ENCODE measurements at places on chromosomes 12 and 14.

- peak; percentile 11 for DNase-seq
Measured at GRCh38 chr12:79871621-79872020, 63.3 kb downstream of the PPP1R12A start.

GRCh38 chr12:108667349-108667748, 33.7 kb upstream of the SELPLG start:
- DNase-seq = no peak

- no peak for DNase-seq
Measured at GRCh38 chr12:54054742-54055194, 1.1 kb downstream of the HOXC4 start.

DNA sequence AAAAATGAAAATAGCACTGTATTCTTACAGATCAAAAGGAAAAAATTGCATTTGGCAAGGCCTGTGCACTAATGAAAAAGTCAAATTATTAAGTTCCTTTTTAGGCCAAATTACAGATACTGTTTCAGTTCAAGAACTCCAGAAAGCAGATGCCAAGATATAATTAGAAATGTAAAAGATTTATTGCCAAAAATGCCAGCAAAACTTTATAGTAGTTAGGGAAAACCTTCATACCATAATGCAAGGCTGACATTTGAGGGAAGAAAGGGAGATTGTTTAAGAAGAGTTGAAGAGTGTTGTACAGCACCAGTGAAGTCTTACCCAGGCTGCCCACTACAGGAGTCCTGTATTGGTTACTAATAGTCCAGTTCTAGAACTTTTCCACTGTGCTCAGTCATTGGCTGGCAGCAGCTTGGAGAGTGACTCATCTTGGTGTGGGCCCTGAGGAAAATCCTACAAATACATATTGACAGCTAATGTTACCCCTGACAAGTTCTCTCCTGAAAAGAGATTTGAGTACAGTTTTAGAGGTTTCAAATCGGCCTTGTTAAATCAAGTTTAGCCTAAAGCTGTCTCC, 600.4 kb downstream of the C12orf50 start:
- no peak for DNase-seq

DNA sequence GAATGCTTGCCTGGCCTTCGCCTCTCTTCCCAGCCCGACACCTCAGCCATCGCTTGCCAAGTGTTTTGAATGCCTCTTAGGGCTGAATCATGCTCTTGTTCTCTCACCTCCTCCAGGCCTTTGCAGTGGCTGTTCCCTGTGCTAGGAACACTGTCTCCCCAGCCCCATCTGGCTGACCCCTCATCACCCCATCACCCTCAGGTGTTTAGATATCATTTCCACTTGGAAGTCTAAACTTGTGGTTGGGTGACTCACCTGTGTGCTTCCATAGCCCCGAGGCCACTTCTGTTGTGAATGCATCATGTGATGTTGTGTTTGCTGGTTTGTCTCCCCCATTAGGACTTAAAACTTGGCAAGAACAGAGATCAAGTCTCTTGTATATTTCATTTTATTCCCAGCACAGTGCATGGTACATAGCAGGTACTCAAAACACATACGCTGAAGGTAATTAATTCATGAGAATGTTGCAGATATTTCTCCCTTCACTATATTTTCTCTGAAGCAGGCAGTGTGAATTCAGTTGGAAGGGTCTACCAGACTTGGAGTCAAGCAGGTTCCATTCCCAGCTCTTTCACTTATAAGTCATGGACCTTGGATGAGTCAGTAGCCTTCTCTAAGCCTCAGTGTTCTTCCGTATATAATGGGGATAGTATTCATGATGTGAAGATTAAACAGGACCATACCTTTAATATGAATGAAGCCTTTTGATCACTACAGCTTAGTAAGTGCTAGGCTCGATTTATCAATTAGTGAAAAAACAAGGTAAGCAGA, 67.8 kb downstream of the HRK start:
- no peak for DNase-seq

GRCh38 chr12:124780752-124781685, 82.6 kb downstream of the SCARB1 start:
- no peak for DNase-seq

DNA sequence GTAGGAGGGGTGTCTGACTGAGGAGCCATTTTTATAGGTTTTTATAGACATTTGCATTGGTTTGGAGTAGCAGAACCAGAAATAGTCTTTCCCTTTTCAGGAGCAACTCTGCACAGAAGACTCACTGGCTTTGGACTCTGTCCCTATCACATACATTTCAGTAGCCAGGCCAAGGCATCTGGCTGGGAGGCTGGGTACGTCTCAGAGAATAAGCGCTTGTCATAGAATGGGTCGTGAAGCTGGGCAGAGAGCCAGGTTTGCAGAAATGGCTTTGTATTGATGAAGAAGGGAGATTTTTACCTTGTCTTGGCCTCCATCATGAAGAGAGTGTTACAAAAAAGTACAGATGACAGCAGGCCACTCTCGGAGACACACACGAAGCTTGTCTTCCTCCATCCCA, 98.6 kb downstream of the CACNA1C start:
- DNase-seq = no peak

- no peak for DNase-seq
Measured at GRCh38 chr12:131745706-131746105, 34.8 kb downstream of the SFSWAP start.

- peak; percentile 58 for DNase-seq
Measured at GRCh38 chr14:103699901-103700752, 15.1 kb downstream of the XRCC3 start.

DNA sequence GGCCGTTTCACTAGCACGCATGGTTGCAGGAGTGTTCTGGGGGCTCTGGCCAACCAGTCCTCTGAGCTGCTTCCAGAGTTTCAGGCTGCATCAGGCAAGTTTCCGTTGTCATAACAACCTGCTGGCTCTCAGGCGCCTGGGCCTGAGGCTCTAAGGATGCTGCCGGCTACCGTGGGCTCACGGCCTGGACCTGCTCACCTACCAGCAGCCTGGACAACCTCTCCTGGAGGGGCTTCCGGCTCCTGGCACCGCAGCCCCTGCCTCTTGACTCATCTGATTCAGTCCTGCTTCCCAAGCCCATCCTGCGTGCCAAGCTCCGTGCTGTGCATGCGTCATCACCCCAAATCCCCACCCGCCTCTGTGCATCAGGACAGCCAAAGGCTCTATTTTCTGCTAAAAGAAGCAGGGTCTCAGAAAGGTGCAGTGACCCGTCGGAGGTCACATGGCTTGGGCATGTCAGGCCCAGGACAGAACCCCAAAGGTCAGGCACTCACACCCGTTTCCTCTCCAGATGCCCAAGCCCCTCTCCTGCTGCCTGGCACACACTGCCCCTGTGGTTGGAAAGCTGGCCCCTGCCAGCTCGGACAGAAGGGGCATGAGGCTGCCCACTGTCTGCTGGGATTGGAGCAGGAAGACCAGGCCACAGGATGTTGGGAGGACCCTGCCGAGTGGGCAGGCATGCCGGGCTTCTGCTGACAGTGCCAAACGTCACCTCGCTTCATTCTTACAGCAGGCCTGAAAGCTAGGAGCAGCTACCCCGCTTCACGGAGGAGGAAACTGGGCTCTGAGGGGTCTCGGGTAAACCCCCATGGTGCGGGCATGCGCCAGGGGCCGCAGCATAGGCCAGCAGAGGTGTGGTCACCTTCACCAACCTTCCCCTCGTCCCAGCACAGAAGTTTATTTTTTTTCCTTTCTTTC, 5.7 kb downstream of the BEGAIN start:
- no peak for DNase-seq

- no peak for DNase-seq
Measured at GRCh38 chr12:105076098-105076497, 8.2 kb downstream of the ALDH1L2 start.

DNA sequence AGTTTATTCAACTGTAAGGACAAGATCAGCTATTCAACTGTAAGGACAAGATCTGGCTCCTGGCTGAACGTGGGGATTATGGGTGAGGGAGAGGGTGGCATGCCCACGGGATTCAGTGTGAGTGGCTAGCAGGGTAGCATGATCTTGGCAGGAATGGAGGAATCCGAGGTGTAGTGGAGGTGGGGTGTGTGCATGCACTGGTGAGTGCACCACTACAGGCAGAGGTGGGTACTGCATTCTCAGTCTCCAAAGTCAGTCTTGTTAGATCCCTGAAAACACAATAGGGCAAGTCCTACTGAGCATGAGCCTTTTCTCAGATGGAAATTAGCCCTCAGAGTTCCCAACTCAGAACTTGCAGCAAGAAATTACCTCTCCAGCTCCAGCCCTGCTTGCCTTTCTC, 32.2 kb upstream of the DCD start:
- no peak for DNase-seq

GRCh38 chr14:81940651-81941050, 407.0 kb upstream of the SEL1L start:
- DNase-seq = no peak

GRCh38 chr12:94687891-94688290, 37.5 kb upstream of the TMCC3 start:
- DNase-seq = no peak

DNA sequence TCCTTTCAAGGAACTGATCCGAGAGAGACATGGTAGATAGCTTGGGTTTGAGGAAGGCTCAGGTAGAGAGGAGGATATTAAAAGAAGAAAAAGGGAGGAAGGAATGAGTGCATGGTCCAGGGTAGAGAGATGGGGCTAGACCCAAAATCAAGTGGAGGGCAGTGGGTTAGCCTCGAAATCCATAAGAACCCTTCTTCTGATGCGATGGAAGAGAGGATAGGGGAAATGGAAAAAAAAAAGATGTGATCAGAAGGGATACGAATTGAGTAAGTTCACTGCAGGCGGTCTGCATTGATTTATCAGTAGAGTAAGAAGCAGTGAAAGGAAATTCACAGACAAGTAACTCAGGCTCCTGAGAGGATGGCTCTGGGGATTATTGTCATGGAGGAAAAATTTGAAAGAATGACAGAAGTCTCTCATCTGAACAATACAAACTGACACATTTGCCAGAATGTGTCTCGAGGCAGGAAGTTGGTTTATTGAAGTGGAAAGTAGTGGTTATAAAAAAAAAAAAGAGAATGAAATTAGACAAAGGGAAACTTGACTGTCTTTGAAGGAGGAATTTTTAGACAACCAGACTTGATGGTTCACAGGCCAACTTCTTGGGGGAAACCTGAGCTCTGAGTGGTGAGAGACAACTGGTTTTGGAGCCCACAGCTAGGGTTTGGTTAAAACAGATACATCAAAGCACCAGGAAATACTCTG, 10.2 kb downstream of the PPFIBP1 start:
- no peak for DNase-seq

- no peak for DNase-seq
Measured at GRCh38 chr12:76108356-76108755, 23.9 kb upstream of the NAP1L1 start.

DNA sequence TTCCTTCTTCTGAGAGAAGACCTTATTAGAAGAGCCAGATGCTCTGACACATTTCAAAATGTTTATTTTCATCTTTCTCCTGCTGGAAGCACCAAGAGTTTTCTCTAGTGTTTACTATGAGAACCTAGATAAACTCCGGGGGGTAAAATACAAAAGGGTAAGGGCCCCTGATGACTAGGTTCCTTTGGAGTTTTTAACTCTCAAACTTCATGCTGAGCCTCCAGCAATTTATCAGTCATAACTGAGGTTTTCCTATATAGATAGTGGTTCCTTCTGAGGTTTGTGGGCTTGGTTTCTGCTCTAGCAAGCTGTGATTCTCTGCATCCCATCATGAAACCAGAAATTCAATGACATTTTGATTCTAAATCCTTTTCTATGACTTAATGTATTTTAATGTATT, 210.9 kb downstream of the LRFN5 start:
- DNase-seq = no peak

- no peak for DNase-seq
Measured at GRCh38 chr12:58918469-58918844, 1.8 kb downstream of the LRIG3 start.

Measured in midbrain (tissue), 1 donor.